SIG-M5 (cell line): ENCODE measurements at places on chromosomes 6 and 20.

- no peak for DNase-seq
These were observed 82.9 kb downstream of the ELOVL4 start for GRCh38 chr6:79864421-79864820.

- DNase-seq = no peak
These were observed 9.3 kb downstream of the ECT2L start for GRCh38 chr6:138805016-138805765.

GRCh38 chr6:49557177-49557576, 6.7 kb downstream of the C6orf141 start:
- no peak for DNase-seq

DNA sequence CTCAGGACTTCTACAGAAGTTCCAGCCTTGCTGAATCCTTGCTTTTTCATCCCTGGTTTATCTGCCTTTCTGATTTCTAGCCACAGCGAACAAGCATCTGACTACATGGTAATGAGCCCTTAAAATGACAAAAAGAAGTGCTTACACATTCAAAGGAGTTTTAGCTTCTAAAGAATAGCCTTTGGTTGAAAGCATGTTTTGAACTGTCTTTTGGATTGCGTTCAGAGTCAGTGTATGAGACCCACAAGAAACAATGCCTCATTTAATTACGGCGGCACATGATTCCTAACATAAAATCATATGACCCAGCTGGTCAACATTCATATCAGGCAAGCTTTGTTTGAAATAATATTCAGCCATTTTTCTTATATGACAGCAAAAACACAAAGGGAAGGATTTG, 784.2 kb downstream of the KIF16B start:
- no peak for DNase-seq

- no peak for DNase-seq
These were observed 182.7 kb downstream of the TBX18 start for GRCh38 chr6:84581494-84582259.

GRCh38 chr6:107604549-107604948, 114.6 kb downstream of the SOBP start:
- no peak for DNase-seq

DNA sequence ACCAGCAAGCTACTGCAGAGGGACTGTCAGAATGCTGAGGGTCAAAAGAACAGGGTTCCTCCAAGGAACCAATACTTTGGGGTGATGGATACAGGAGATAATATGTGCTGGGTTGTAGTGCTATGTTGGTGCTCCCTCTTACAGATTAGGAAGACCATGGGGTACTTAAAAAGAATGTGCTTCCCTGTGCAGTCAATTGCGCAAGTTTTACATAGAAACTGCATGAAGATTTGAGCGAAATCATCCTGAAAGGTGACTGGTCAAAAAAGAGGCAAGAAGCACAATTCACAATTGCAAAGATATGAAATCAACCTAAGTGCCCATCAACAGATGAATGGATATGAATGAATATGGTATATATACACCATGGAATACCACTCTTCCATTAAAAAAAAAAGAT, 33.9 kb downstream of the GABRR1 start:
- no peak for DNase-seq

GRCh38 chr6:119346450-119346849, 3.1 kb downstream of the MAN1A1 start:
- DNase-seq = no peak

GRCh38 chr6:147759093-147759492, 250.6 kb downstream of the SAMD5 start:
- no peak for DNase-seq

GRCh38 chr6:82208913-82209312, 38.6 kb downstream of the IBTK start:
- no peak for DNase-seq

DNA sequence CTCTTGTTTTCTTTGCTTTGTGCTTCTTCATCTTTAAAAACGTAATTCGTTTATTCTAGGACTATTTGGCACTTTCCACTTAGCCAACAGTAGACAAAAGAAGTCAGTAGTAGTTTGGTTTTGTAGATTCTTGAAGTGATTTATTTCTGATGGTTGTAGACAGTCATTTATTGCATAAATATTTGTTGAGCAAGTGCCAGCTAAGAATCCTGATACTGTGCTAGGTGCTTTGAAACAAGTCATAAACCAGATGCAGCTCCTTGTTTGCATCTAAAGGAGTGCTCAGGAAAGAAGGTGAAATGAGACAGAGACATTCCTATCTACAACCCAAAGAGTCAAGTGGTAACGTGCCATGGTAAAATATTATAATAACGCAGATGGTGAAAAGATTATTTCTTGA, 469.1 kb downstream of the GJA1 start:
- no peak for DNase-seq

DNA sequence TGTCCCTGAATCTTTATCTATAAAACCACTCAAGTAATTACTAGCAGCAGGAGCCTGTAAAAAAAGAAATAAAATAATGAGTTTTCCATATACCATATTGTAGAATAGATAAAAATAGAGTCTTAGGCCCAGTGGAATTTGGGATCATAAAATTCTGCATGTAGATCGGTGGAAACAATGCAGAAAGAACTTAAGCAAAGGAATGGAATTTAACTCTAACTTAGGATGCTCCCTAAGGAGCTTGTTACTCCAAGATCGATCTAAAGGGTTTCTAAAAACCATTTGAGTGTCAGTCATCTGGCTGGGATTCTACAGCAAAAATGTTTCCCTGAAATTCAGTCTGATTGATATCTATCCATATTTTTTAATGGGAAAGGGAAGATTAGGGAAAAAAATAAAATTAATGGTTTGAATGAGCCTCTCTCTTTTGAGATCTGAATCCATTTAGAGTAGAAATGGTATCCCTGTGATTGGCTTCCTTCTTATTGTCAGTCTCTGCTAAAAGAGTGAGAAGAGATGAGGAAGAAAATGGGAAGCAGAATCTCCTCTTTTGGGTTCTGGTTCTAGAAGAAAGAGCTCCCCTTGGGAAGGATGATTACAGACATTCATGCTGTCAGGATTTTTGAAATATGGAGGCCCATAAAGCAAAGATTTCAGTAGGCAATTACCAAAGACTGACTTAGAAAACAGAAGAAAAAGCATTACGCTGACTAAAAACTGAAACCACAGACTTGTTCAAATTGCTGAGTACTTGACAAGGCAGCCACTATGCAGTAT, 564.3 kb upstream of the MARCKS start:
- DNase-seq = no peak

DNA sequence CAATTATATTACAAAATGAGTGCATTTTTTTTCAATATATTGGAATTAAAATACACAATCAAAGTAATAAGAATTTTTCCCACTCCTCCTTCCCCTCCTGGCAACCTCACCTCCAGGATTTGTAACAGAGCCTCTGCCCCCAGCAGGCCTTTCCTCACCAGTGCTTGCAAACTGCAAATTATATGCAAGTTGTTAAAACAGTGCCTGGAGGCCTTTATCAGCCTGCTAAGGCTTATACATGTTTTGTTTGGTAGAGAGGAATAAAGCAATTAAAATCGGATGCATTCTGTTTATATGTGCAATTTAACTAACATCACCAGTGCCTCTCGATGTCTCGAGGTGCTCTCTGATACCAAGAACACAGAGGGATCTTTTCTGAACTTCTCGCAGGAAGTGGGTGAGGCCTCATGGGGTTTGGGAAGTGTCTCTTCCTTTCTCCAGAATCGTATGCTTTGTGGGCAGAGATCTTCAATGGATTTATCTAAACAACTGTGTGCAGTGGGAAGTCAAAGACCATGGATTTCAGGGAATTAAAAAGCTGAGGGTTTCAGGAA, 186.8 kb downstream of the CDH26 start:
- no peak for DNase-seq

- no peak for DNase-seq
These were observed 17.1 kb downstream of the VPS52 start for GRCh38 chr6:33254591-33254990.
